ENCODE measurements at places on chromosomes 5 and 9.

- DNase-seq: no peak
Measured at GRCh38 chr9:19294219-19294618, 63.7 kb downstream of the DENND4C start.

GRCh38 chr9:105511446-105511845, 46.5 kb upstream of the FKTN start:
- DNase-seq: no peak

DNA sequence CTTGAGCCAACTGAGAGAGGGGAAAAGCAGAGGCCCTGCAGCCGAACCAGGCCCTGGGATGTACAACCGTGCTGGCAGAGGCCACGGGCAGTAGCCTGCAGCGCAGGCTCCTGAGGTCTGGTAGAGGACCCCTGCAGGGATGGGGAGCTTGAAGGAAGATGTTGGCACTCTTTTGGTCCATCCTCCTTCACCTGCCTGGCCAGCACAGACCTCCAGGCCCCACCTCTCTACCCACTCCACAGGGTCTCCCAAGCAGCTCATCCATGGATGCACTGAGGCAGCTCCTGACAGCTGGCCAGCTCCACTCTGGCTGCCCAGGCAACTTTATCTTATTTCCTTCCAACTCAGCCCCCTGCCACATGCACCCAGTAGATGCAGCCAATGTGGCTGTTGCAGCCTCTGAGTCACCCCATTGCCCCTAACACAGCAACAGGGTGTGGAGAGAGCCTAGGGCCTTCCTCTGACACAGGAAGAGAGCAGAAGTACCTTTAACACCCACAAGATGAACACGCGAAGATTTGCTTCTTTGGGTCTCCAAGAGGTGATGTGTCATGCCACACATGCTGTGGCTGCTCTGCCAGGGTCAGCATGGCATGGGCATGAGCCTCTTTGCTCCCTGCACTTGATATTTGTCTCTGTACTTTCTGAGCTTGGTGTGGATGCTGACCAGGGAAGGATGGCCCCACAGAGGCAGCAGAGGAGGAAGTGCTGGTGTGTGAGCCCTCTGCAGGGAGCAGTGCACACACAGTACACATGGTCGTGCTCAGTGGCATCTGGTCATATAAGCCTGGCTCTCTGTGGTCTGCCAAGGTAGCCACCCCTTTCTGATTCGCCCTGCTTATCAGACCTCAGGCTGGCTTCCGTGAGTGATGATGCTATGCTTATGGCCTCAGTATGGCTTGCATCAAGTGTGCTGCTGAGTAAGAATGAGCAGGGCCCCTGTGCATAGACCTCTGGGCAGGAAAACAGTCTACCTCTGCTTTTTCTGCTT, 117.2 kb downstream of the NRG2 start:
- DNase-seq: no peak

GRCh38 chr5:142087920-142088679, 20.5 kb upstream of the NDFIP1 start:
- no peak for DNase-seq

DNA sequence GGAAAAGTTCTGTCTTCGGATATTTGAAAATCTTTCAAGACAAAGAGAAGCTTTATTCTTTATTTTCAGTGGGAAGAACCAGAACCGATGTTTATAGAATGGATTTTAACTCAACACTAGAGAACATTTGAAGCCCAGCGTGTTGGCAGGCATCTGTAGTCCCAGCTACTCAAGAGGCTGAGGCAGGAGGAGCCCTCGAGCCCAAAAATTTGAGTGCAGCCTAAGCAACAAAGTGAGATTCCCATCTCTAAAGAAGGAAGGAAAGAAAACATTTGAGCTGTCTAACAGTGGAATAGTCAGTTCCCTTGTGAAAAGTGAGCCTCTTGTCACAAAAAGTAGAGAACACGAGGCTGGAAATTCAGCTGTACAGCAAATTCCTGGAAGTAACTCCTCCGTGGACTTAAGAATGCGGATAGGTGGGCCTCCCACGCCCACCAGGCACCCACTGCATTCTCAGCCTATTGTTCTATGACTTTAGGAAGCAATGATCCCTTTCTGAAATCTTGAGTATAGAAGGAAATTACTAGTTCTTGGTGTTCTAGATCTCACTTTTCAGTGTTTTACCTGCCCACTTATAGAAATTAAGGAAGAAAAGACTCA, 2.3 kb upstream of the PTPDC1 start:
- DNase-seq: no peak

DNA sequence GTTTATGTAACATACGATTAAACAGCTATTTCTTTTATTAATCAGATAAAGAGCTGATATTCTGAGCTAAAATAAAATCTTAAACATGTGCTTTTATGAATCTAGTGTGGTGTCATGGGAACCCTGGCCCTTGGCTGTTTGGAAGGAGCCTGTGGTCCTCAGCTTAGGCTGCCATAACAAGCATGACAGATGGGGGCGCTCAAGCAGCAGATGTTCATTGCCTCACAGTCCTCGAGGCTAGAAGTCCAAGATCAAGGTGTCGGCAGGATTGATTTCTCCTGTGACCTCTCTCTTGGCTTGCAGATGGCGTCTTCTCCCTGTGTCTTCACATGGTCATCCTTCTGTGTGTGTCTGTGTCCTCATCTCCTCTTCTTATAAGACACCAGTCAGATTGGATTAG, 448.2 kb downstream of the GADD45G start:
- DNase-seq: peak; percentile 15

DNA sequence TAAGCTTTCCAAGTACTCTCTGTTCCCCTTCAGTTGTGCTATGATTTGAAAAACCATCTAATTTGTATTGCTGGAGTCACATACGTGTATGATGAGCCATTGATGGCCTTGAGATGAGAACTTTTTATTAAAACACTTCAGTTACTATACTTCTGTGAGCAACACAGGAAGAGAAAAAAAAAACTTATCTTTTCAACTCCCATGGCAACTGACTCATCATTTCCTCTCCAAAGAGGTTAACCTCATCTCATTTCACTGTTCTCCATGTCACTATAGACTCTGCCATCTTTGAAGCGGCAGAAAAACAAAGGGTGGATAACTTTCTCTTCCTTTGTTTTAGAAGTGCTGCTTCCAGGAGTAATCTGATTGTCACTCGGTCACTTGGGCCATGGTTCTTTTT, 104.3 kb upstream of the PCSK1 start:
- no peak for DNase-seq

DNA sequence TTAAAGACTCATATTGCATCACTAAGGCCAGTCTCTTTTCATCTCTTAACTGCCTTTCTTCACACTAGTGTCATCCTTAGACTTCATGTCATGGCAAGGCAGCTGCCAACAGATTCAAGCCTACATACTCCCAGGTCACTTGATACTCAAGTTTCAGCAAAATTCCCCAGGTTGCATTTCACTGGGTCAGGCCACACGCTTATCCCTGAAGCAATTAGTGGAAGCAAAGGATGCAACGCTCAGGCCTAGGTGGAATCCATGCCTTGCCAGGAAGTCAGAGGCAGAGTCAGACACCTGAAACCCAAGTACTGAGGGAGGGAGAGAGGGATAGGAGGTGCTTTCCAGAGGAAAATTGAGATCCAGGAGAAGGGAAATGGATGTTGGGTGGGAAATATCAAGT, 28.9 kb downstream of the YIPF5 start:
- no peak for DNase-seq

- no peak for DNase-seq
Measured at GRCh38 chr9:109264877-109265587, 55.8 kb downstream of the EPB41L4B start.

DNA sequence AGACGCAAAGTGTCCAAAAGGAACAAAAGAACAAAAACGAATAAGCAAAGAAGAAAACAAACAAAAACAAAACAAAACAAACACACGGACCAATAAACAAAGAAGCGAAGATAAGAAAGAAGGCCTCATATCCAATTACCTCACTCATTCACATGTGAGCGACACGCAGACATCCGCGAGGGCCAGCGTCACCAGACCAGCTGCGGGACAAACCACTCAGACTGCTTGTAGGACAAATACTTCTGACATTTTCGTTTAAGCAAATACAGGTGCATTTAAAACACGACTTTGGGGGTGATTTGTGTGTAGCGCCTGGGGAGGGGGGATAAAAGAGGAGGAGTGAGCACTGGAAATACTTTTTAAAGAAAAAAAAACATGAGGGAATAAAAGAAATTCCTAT, 28.3 kb upstream of the WWC1 start:
- no peak for DNase-seq

DNA sequence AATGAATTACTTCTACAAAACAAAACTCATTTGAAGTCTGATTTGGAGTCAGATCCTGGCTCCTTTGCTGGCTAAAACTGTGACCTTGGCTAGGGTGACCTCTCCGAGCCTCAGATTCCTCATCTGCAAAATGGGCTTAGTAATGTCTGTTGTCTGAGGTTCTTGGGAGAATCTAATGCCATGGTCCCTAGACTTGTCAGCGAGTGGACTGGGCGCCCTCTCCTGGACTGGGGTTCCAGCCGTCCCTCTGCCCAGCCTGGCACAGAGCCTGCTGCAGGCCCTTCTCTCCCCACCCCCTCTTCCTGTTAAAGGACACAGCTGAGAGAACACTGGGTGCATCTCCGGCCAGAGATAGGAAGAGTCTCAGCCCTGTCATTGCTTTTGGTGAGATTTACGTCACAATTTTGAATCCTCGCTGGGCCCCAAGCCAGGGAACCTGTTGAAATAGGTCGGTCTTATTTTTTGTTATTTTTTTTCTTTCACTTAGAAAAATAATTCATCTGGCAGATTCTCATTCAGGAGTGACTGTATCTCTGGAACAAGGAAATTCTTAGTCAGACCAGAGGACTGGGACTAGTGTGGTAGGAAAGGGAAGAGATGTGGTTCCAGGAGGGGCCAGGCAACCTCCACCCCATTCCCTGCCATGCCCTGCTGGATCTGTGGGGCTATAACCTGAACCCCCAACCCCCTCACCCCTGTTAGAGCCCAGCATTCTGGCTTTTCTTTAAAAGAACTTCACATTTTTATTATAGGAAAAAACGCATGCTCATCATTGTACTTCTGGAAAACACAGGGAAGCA, 48.2 kb upstream of the RPL26L1 start:
- DNase-seq: no peak

DNA sequence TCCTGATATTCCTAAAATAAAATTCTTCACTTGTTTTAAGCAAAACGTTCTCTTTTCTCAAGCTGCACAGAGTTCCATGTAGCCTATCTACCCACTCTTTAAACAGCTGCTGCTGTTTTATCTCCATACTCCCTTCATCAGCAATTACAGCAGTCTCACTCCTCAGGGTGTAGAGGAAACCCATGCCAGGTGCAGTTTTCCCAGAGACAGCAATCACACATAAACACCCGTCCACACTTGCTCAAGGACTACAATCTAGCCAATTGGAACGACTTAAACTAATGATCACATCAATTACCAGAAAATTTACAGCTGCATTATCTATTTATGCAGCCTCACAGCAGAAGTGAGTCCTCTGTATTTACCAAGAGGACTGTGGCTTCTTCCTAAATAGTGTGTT, 141.7 kb downstream of the HTR1A start:
- no peak for DNase-seq

DNA sequence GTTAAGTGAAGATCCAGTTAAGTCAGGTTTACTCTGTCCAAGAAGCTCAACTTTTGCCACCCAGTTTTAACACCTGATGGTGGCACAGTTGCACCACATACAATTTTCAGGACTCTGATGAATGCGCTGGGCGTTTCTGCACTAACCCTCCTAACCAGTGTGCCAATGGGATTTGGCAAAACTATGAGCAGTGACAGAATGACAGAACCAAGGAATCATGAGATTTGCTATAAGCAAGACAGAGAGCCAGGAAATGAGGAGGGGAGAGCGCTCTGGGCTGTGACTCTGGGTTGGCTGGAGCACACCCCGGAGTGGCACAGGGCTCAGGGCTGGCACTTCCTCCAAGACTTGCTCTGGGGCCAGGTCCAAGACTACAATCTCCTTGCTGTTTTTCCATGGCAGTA, 84.1 kb downstream of the SH3PXD2B start:
- DNase-seq: no peak

- DNase-seq: no peak
Measured at GRCh38 chr5:54632131-54632701, 114.7 kb downstream of the SNX18 start.

GRCh38 chr9:23774266-23774665, 51.8 kb downstream of the ELAVL2 start:
- no peak for DNase-seq

DNA sequence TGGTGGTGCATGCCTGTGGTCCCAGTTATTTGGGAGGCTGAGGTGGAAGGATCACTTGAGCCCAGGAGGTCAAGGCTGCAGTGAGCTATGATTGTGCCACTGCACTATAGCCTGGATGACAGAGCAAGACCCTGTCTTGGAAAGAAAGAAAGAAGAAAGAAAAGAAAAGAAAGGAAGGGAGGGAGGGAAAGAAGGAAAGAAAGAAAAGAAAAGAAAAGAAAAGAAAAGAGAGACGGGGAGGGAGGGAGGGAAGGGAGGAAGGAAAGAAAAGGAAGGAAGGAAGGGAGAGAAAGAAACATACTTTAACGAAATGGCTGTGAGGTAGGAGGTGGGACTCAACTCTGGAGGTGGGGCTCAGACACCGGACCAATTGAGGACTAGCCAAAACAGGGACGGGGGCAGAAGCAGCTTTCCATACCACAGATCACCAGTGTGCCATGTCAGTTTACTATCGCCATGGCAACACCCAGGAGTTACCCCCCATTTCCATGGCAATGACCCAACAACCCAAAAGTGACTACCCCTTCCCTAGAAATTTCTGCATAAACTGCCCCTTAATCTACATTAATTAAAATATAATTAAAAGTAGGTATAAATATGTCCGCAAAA, 21.3 kb downstream of the PTGES start:
- no peak for DNase-seq

DNA sequence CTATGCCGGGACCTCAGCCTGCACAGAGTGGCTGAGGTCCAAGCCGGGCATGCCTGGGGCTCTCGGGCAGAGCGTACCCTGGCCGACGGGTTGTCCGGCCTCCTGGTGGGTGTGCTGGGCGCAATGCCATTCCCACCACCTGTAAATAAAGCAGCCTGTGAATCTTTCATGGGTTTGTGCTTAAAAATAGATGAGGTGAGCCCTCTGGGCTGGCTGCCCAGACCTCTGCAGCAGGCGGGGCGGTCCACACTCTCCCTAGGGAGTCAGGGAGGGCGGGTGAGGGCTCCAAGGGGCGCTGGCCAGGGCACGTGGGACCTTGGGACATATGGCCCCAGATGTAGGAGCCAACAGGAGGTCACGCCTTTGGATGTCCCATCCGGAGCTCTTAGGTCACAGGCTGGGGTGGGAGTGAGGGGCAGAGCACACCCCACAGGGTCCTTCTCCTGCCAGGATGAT, 3.6 kb upstream of the AGPAT2 start:
- DNase-seq: no peak

DNA sequence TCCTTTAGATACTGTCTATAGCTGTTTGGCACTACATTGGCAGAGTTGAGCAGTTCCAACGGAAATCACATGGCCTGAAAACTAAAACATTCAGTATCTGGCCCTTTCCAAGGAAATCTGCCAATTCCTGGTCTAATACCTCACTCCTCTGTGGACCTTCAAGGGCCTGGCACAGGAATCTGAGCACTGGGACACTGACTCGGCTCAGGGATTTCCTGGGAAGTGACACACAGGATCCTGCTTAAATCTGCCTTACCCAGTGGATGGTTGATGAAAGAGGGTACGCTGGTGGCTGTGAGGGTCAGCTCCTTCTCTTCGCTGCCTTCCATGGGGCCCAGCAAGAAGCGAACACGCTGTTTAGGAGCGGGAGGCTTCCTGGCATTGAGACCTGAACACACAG, 904 bp downstream of the TRUB2 start:
- no peak for DNase-seq

Data from stimulated activated CD4-positive, alpha-beta T cell treated with anti-CD3 and anti-CD28 coated beads, Interleukin-12 subunit alpha, Interleukin-12 subunit beta, amount 100 ng/mL, for 48 hours (primary cell).